Mammary microvascular endothelial cell (primary cell): ENCODE measurements at places on chromosomes 11 and 22. TPM values are rescaled to one million over a fixed set of nuclear protein-coding genes. Genes with fewer than 3 reads are reported as not detected.

The GVQW3 gene
- not detected in 2 replicates for total RNA-seq

The POTEH gene
- not detected in 2 replicates for total RNA-seq

The SAA1 gene
- not detected in 2 replicates for total RNA-seq

The SART1 gene
- 32.7 and 43.3 TPM in 2 replicates for total RNA-seq

The ISX gene
- total RNA-seq: not detected in 2 replicates

The MS4A12 gene
- total RNA-seq: not detected in 2 replicates

The PATE2 gene
- total RNA-seq: 1.3 TPM in 1 of 2 replicates, not detected in the other

The POLD4 gene
- total RNA-seq: 89.9 and 100 TPM in 2 replicates

The CCDC157 gene
- total RNA-seq: 1.3 and 5.1 TPM in 2 replicates

The CASP5 gene
- not detected in 2 replicates for total RNA-seq
